ENCODE measurements at places on chromosomes 2 and 18.

DNA sequence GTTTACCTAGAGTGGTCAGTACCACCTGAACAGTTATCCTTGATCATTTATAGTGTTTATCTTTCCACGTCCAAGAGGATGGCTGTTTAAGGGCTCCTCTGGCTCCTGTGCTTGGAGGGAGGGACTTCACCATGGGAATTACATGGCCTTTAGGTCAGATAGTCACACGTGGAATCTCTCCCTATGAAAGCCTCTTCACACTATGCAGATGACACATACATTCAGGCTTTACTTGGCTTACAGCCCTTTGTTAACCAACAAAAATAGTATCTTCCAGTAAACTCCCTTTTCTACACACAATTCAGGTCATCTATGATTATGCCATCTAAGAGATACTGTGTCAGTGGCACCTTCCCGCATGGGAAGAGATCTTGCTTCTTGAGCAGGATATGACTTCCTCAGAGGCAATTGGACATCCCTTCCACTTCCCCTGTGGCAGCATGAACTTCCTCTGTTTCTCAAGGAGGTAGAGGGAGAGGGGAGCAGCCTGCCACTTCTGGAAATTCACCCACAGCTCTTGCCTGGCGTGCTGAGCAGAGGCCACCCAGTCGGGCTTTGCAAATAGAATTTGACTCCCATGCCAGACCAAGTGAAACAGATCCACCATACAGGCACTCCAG, 53.5 kb downstream of the COLEC12 start:
- DNase-seq = no peak

DNA sequence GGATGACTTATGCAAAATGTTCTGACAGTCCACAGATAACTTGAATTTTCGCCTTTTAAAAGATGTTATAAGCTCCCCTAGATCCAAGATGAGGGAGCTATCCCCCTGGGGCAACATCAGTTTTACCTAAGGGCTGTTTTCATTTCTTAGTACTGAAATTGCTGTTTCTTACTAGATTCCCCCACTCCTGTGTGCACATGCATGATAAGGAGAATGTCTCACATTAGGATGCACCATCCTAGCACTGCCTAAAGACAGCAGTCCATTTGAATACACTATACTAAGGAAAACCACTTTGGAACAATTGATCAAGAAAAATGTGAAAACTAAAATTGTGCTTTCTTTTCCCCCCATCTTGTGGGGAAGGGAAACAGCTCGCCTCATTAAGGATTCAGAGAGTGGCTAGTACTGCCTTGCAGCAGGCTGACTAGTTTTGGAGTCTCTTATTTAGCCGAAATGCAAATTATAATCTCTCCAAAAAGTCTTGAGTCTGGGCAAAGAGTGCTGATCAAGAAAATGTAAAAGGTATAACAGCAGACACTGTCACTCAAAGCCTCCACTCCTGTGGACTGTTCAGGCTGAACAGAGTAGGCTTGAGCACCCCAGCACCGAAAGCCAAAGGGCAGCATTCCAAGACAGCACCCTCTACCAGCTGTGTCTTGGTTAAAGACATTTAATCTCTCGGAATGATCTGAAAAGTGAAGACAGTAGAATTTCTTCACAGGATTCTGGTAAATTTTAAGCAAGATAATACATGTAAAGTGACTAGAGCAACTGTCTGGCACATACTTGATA, 65.0 kb downstream of the ZNF385B start:
- DNase-seq = no peak

GRCh38 chr2:104888489-104889258, 34.8 kb downstream of the POU3F3 start:
- DNase-seq = no peak

- DNase-seq = no peak
Measured at GRCh38 chr2:201433394-201433995, 17.8 kb downstream of the TRAK2 start.

- no peak for DNase-seq
Measured at GRCh38 chr18:58527952-58528287, 101.0 kb downstream of the ALPK2 start.

DNA sequence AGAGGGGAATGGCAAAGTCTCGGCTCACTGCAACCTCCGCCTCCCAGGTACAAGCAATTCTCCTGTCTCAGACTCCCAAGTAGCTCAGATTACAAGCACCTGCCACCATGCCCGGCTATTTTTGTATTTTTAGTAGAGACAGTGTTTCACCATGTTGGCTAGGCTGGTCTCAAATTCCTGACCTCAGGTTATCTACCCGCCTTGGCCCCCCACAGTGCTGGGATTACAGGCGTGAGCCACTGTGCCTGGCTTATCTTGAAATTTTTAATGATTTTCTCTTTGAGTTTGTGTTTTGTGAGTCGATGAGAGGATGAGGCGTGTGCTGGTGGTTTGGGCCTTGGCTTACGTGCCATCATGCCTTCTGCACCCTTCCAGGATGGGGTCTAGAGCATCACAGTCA, 101.3 kb upstream of the ST3GAL5 start:
- no peak for DNase-seq

DNA sequence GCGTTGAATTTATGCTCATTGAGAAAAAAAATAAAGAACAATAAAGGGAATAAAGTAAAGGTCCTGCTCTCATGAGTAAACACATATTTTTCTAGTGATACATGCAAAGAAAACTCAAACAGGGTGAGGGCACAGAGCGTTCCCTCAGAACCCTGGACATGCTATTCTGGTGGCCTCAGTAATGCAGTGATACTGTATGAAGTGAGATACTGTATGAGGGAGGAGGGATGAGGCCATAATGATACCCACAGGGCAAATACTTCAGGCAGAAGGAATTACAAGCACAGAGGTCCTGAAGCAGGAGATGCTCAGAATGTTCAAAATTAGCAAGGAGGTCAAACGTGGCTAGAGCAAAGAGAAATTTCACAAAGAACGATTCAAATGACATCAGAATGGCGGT, 28.4 kb upstream of the RNU4ATAC start:
- no peak for DNase-seq

- no peak for DNase-seq
Measured at GRCh38 chr2:80363330-80363729, 58.8 kb upstream of the LRRTM1 start.

- DNase-seq = no peak
Measured at GRCh38 chr2:150599889-150600288, 112.4 kb upstream of the RND3 start.

GRCh38 chr2:72917877-72918553, 696 bp downstream of the EMX1 start:
- DNase-seq = no peak

- peak; percentile 4 for DNase-seq
Measured at GRCh38 chr2:231563378-231563961, 29.2 kb upstream of the TEX44 start.

GRCh38 chr2:205612636-205613035, 69.7 kb upstream of the NRP2 start:
- no peak for DNase-seq

DNA sequence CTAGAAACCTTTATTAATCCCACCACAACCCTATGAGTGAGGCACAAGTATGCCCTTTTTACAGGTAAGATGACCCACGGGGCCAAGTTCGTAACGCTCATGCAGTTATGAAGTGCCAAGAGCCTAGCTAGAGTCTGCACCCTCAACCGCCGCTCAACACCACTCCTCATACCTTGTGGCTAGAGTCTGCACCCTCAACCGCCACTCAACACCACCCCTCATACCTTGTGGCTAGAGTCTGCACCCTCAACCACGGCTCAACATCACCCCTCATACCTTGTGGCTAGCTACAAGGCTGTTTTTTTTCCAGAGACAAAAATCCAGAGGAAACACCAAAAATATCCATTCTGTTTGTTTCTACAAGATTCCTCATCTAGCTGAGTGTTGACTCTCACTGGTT, 4.6 kb downstream of the TXNL4A start:
- DNase-seq = no peak

- no peak for DNase-seq
Measured at GRCh38 chr2:4678927-4679326, 975.6 kb downstream of the DCDC2C start.

DNA sequence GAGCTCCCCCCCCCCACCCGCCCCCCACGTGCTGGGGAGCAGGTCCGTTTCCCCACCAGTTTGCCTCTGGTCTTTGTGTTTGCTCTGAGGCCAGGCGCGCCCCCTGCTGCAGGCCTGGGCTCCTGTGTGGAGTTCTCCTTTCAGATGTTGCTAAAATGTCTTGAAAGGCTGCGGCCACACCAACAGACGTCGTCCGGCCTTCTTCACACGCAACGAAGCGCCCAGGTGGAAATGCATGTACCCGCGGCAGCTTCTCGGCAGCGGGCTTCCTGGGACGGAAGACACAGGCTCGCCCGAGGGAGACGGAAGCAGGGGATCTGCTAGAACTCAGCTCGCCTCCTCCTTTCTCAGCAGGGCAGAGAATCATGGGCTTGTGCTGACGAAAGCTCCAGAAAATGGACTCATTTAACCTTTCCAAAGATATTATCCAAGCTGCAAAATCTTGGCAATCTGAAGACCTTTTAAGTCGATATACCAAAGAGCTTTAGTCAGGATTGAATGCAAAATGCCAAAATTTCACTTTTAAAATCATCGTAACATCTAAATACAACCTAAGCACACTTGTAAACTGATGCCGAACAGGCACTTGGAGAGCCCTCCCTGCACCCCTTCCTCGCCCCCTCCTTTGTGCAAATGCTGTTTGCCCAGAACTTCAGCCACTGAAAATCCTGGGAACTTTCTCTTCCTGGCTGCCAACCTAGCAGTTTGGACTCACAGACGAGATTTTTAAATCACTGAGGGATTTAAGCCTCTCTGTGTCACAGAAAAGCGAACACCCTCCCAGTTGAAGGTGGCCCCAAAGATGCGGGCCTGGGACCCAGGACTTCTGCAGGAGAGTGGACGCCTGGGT, 125.5 kb upstream of the ZNF516 start:
- peak; percentile 7 for DNase-seq

DNA sequence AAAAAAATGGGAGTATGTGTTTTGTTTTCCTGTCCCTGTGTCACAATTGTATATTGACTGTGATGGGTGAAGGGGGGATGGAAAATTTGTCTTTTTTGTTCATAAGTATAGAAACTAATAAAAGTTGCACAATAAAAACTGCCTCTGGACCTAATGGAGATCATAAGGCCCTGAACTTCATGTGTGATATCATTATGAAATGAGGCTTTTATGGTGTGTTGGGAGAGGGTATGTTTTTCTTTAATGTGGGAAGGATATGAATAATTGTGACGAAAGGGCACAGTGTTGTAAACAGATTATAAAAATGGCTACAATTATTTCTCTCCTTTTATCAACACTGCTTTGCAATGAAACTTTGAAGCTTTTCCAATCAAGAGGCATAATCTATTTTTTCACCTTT, 1889.3 kb upstream of the CELF4 start:
- no peak for DNase-seq

DNA sequence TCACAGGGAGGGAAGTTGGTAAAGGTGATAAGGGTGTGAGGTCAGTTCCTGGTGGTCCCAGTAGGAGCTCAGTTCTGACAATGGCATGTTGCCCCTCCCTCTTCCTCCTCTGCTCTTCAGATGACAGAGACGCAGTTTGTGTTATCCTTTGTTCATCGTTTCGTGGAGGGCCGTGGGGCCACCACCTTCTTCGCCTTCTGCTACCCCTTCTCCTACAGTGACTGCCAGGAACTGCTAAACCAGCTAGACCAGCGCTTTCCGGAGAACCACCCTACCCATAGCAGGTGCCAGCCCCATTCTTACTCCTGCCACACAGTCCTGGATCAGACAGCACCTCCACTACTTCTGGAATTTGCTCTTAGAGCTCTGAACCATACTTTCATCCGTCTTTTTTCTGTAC, 2.3 kb downstream of the AGBL5 start:
- no peak for DNase-seq

- DNase-seq = no peak
Measured at GRCh38 chr2:102334486-102334885, 21.1 kb upstream of the IL18R1 start.

DNA sequence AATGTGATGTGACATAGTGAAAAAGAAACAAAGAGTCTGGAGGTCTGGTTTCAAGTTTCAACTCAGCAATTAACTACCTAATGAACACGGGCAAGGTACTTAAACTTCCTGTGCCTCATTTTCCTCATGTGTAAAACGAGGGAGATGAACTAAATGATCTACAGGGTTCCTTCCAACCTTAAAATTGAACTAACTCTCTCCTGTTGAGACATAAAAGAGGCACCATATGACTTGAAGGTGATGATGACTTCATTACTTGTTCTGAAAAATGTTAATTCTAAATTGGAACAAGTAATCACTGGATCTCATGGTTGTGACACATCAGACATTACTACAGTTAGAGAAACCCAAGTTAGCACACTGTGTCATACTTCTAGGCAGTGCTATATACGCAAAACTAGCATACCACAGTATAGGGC, 8.9 kb upstream of the REL start:
- DNase-seq = no peak

GRCh38 chr2:9256570-9257043, 50.0 kb downstream of the ASAP2 start:
- DNase-seq = no peak

DNA sequence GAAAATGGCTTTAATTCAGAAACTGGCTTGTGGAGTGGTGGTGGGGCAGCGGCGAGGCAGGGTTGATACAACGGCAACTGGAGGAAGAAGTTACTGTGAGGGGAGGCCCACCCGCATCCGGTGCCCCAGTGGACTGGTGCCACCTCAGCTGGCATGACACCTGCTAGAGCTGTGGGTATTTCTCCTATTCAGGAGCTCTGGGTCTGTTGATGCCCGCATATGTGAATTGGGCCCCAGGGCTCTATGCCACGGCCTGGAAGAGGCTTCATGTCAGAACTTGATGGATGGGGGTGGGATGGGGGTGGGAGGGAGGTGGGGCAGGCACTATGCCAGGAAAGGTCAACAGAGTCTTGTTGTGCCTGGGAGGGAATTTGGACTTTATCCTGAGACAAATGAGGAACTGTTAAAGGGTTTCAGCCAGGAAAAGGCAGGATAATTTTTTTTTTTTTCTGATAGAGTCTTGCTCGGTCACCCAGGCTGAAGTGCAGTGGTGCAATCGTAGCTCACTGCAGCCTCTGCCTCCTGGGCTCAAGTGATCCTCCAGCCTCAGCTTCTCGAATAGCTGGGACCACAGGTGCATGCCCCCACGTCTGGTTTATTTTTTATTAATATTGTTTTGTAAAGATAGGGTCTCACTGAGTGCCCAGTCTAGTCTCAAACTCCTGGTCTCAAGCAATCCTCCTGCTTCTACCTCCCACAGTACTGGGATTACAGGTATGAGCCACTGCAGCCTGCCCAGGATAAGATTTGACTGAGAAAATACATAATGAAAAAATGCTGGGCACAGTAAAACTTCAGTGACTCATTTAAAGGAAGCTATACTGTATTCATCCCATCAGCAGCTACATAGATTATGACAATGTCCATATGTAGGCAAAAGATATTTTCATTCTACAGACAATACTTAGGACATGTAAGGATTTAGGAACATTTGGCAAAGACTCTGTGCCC, 52.6 kb downstream of the SH2D6 start:
- no peak for DNase-seq

- DNase-seq = no peak
Measured at GRCh38 chr2:71451705-71452104, 1.7 kb upstream of the DYSF start.

GRCh38 chr2:73906847-73907505, 14.2 kb downstream of the ACTG2 start:
- DNase-seq = no peak

All from CD4-positive, alpha-beta T cell treated with Interleukin-15 for 4 hours (primary cell).